ENCODE measurements at places on chromosomes 6 and 20.

DNA sequence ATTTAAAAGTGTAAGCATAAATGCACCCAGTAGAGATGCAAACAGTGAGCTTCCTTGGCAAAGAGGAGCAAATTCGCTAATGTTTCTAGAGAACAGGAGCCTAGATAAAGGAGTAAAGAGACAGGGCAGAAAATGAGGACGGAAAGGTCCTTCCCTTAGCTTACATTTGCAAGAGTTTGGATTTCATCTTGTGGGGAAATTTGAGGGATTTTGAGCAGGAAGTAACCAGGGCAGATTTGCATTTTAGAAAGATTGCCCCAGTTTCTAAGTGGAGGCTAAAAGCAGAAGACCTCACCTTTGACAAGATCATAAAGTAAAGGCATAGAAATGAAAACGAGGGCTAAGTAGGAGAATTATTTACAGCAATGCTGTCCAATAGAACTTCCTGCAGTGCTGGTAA, 80.5 kb downstream of the ADAT2 start:
- no peak for DNase-seq

- DNase-seq: no peak
These were observed 108.4 kb downstream of the JAG1 start for GRCh38 chr20:10565191-10565921.

DNA sequence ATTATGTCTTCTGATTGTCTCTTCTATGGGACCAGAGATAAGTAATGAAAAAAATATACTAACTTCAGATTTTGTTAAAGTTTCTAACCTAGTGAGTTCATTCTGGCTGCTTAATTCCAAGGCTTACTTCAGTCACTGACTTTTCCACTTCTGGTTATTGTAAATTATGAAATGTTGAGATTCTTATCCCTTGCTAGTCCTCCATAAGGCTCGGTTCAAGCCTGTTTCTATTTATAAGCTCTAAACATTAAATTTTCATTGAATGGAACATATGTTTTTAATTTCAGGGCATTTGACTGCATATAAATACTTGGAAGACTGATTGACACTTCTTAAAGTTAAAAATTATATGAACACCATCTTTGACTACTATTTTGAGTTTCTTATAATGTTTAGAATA, 23.6 kb upstream of the NKAIN2 start:
- DNase-seq: no peak

- DNase-seq: no peak
These were observed 723.1 kb upstream of the FLRT3 start for GRCh38 chr20:15060265-15061060.

DNA sequence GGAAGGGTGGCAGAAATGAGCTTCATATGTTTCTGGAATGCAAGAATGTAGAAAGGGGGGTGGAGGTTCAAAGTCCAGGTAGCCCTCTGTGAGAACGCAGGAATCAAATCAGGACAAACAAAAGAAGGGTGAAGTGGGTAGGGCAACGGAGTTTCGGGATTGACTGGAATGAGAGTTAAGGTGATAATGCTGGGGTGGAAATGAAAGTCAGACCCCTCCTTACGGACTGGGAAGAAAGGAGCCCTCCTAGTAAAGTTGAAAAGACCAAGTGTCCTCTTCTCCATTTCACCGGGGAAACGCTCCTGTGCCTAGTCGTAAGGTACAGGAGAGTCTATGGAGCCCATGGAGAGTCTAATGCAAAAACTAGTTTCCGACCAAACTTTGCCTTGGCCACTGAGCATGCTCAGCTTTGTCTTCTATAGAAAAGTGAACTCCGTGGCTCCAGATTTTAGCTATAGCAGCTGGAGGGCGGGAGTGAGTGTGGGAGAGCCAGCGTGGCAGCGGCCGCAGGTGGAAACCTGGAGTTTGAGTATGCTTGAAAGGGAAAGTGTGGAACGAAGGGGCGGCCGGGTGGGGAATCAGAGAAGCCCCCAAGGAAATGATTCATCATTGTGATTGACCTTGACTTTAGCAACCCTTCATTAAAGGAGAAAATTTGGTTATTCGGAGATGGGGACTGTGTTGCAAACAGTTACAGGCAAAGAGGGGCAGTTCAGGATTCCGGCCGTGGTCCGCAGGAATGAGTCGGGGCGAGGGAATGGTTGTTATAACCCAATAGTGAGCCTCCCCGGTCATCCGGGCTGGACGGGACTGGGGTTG, 1.3 kb upstream of the LRRC1 start:
- DNase-seq: peak; percentile 28

GRCh38 chr20:9087531-9088217, 18.8 kb downstream of the PLCB4 start:
- no peak for DNase-seq

DNA sequence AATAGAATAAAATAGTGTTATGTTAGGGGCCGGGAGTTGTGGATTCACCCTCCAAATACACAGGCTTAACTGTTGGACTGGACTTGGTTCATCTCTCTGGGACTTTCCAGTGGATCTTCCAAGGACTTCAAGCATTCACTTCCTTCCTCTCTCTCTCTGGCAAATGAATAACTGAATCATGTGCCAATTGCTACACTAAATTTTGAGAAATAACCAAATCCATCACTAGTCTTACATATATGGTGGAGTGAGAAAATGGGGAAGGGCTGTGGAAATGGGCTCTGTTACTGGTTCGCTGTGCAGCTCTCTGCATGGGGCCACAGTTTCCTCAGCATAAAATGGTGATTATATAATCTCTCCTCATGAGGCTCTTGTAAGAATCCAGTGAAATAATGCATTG, 6.8 kb upstream of the KIAA1755 start:
- DNase-seq: no peak

DNA sequence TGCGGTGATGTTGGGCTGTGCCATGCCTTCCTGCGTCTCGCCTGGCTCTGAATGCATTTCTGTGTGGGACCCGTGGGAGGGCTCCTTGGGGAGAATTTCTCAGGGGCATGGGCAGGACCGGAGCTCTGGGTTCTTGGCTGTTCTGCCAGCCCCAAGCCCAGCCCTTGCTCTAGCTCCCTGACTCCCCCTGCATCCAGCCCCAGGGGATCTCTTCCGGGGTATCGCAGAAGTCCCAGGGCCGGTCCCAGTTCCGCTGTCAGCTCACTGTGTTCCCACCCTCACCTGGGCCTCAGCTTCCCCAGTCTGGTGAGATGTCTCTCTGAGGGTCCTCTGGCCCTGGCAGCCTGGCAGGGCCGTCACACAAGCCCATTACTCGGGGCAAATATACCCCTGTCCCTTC, 20.5 kb downstream of the SPDEF start:
- DNase-seq: no peak

GRCh38 chr20:50348096-50348495, 157.5 kb downstream of the CEBPB start:
- no peak for DNase-seq

- no peak for DNase-seq
These were observed 87.1 kb upstream of the SYNDIG1 start for GRCh38 chr20:24382331-24382730.

DNA sequence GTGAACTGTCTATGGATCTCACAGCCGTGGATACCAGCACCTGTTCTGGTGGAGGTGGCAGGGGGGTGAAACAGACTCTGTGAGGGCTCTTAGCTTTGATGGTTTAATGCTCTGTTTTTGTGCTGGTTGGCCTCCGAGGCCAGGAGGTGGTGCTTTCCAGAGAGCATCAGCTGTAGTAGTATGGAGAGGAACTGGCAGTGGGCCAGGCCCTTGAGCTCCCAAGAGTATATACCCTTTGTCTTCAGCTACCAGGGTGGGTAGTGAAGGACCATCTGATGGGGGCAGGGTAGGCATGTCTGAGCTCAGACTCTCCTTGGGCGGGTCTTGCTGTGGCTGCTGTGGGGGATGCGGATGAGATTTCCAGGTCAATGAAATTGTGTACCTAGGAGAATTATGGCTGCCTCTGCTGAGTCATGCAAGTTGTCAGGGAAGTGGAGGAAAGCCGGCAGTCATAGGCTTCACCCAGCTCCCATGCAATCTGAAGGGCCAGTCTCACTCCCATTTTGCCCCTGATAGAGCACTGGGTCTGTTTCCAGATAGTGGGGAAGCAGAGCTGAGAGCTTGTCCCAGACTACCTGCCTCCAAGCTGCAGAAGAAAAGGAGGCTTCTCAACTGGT, 102.7 kb upstream of the AHI1 start:
- DNase-seq: no peak

- DNase-seq: no peak
These were observed 1.8 kb downstream of the GJA1 start for GRCh38 chr6:121436960-121437850.

DNA sequence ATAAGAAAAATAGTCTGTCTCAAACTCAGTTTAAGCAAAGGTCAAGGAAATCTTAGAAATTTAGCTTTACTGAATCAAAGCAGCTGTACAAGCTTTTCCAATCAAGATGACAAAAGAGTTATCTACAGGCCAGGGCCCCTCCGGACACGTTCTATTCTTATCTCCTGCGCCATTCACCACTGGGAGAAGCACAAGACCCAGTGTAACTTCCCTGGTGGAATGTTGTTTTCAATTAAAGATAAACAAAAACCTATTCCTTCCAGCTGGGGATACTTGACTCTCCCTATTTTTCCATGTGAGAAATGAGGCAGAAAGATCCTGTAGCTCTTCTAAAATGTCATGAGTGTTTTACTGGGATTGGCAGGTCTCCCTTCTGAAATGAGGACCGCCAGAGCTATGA, 123.3 kb downstream of the TBX18 start:
- DNase-seq: no peak

- DNase-seq: no peak
These were observed 25.7 kb upstream of the SAYSD1 start for GRCh38 chr6:39140556-39141167.

GRCh38 chr20:32652739-32653526, 20.8 kb downstream of the C20orf203 start:
- peak; percentile 78 for DNase-seq

- no peak for DNase-seq
These were observed 30.9 kb downstream of the BAK1 start for GRCh38 chr6:33549196-33549595.

DNA sequence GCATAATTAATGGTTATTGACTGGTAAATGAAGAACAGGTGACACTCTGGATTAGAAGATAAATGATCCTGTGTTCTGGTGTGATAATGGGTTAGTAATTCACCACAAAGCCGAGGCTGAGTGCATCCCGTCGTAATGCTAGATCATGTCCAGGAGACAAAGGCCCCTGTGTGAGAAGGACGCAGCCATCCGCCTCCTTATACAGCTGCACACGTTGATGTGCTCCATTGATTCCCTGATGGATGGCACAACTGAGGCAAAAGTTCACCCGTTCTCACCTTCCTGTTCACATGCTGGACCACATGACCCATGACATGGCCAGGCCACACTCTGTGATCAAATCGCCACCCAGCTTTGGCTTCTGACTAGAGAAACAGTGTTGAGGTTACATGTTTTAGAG, 136.1 kb downstream of the FOXC1 start:
- no peak for DNase-seq

GRCh38 chr6:19159089-19159488, 678.1 kb upstream of the ID4 start:
- DNase-seq: no peak

DNA sequence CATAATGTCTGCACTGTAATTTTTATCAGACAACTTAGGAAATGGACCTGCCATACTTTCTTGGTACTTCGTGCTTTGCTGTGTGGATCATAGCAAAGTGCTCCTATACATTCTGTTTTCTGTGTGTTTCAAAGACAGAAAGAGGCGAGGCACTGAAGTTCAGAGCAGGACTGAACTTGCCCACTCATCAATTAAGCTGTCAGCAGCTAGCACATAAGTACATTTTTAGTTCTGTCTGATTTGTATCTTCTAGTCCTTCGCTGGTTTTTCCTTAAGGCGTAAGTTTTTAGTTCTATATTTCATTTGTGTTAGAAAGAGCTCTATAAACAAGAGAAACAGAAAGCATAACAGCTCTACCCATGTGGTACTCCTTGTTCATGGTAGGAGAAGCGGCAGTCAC, 42.1 kb downstream of the MAP3K4 start:
- no peak for DNase-seq

GRCh38 chr20:32312718-32313424, 35.4 kb downstream of the KIF3B start:
- DNase-seq: no peak

DNA sequence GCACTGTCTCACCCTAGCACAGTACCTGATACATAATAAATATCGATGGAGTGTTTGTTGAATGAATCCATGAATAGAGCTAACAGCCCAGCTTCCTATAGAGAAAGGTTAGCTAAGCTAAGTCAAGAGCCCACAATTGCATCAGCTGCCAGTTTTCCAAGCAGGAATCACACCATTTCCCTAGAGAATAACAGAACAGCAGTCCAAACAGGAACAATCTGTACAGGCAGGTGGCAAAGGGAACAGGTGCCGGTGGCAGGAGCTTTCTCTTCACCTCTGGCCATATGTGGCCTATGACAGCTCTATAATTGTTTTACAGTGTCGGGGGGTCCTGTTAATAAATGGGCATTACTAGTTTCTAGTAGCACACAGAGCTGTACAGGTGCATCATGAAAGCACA, 38.8 kb downstream of the ISM1 start:
- DNase-seq: no peak

GRCh38 chr6:18488004-18488403, 100.9 kb downstream of the RNF144B start:
- DNase-seq: no peak

DNA sequence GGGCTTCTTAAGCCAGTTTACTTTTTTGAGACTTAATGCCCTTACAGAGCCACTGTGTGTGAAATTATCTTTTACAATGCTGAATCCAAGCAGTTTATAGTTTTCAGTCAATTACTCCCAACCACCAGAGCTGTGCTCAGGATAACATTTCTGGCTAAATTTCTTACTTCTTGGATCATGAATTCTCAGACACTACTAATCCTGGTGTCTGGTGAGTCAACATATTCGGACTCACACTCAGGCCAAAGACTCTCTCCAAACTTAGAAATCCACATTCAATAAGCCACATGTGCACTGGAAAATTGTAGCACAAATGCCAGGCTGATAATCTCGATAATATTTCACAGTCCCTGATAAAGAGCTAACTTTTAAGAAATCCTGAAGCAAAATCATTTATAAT, 49.0 kb downstream of the PTPRT start:
- DNase-seq: no peak

DNA sequence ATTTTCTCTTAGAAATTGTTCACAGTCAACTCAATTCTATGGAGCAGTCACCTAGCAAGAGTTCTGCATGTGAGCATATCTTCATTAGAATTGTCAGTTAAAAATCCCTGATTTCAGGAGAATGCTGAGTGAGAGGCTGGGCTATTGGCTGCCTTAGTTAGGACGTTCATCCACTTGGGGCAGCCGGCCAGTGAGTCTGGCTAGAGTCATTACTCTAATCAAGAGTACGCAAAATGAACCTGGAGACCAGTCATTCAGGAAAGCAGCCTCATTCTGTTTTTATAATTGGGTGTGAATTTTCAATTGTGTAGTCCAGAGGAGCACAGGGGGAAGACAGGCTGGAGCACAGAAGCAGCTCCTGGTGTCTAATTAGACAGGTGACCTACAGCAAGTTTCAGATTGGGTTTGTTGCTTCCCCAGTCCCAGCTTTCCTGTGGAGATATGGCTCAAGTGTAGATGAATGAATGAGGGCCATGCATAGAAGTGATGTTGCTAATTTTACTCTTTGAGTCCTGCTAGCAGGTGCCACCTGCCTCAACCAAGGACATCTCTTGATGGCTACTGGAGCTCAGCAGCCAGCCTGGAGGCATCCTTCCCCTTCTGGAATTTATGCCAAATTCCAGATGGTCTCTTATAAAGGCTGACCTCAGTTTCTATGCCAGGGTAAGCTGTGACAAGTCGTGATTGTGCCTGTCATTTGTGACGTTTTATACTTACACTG, 265.7 kb downstream of the NKAIN2 start:
- no peak for DNase-seq

- DNase-seq: no peak
These were observed 127.6 kb upstream of the RUNX2 start for GRCh38 chr6:45200510-45200909.
